ENCODE measurements at places on chromosomes 3 and 15. TPM values are rescaled to one million over a fixed set of nuclear protein-coding genes. Genes with fewer than 3 reads are reported as not detected.

CKMT1A gene
- not detected for total RNA-seq

SLC24A5 gene
- not detected for total RNA-seq

ASB14 gene
- total RNA-seq = not detected

BUB1B gene
- 4.2 TPM for total RNA-seq

GOLGA8T gene
- not detected for total RNA-seq

GNAT1 gene
- not detected for total RNA-seq

TEX55 gene
- not detected for total RNA-seq

TPRG1 gene
- total RNA-seq = not detected

MTMR10 gene
- total RNA-seq = 39.3 TPM

LIPC gene
- not detected for total RNA-seq

IQCH gene
- total RNA-seq = 1.1 TPM

ATP10A gene
- total RNA-seq = not detected

CPNE9 gene
- total RNA-seq = 0.20 TPM

STRA6 gene
- total RNA-seq = not detected

MYNN gene
- total RNA-seq = 23.9 TPM
